ENCODE measurements at places on chromosomes 1 and 21.

GRCh38 chr1:207659545-207660153 is 14.7 kb downstream of the CR1L start:
- DNase-seq: no peak

DNA sequence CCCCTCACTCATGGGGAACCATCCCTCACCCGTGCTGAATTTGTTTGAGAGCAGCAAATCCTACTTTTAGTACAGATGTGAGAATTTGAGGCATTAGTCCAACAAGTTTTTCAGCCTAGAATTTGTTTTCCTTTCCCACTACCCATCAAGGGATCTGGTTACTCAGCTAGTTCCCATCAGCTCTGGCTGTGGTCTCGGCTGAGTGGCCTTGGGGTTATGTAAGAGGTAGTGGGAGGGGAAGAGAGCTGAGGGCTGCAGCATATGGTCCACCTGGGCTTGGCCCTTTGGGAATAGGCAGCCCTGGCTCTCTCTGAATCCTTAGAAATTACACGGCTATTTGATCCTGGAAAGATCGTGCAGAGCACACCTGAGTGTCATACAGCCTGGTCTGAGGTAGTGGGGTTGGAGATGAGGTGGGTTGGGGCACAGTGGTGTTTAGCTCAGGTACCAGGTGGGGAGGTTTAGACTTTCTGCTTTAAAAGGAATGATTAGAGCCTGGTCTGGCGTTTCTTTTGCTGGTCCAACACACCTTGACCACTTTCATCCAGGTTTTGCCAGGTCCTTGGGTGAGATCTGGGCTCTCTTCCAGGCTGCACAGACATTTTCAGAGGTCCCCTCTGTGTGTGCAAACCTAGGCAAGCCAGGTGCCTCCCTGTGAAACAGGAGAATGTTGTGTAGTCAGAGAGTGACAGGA is 4.2 kb downstream of the GSTM4 start:
- DNase-seq: peak; percentile 26

DNA sequence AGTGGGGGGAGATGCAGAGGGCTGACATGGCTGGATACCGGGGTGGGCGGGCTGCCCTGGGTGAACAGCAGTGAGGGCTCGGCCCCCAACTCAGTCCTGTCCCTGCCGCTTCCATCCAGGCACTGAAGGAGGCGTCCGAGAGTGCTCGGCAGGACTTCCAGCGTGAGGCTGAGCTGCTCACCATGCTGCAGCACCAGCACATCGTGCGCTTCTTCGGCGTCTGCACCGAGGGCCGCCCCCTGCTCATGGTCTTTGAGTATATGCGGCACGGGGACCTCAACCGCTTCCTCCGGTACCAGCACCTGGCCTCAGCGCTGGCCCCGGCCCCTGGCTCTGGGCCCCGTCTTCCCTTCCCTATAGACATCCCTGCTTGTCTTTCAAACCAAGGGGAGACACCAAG is 15.6 kb downstream of the NTRK1 start:
- DNase-seq: no peak

DNA sequence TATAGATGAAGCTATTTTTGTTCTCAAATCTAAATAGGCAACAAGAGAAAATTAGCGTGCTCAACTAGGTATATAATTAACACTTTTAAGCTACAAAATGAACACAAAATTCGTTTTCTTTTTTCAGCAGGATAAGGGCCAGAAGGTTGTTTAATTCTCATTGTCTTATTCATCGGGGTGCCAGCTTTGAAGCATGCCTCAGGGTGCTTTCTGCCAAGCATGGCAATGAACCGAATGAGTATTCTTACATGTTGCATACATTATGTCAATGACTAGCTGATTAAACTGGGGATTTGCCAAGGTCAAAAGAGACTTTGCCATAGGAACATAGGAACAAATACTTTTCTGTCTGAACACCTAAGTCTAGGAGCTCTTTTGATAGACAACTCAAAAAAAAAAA is 102.0 kb upstream of the MAP1LC3C start:
- no peak for DNase-seq

DNA sequence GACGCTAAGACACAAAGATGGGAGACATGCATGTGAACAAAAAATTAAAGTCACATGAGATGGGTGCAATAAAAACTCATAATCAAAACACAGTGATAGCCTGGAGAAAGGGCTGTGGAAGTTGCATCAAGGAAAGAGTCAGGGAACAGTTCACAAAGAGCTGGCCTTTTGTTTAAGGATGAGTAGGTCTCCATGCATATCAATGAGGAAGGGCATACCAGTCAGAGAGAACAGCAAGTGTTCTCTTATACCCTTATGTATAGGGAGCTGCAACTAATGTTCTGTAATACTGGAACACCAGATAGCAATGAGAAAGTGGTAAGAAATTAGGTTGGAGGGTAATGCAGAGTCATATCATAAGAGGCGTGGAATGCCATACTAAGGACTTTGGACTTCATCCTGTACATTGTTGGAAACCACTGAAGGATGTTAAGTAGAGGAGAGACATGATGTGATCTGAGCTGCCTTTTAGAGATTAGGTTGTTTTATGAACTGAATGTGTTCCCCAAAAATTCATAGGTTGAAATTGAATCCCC is 46.7 kb upstream of the SAMD13 start:
- DNase-seq: no peak

DNA sequence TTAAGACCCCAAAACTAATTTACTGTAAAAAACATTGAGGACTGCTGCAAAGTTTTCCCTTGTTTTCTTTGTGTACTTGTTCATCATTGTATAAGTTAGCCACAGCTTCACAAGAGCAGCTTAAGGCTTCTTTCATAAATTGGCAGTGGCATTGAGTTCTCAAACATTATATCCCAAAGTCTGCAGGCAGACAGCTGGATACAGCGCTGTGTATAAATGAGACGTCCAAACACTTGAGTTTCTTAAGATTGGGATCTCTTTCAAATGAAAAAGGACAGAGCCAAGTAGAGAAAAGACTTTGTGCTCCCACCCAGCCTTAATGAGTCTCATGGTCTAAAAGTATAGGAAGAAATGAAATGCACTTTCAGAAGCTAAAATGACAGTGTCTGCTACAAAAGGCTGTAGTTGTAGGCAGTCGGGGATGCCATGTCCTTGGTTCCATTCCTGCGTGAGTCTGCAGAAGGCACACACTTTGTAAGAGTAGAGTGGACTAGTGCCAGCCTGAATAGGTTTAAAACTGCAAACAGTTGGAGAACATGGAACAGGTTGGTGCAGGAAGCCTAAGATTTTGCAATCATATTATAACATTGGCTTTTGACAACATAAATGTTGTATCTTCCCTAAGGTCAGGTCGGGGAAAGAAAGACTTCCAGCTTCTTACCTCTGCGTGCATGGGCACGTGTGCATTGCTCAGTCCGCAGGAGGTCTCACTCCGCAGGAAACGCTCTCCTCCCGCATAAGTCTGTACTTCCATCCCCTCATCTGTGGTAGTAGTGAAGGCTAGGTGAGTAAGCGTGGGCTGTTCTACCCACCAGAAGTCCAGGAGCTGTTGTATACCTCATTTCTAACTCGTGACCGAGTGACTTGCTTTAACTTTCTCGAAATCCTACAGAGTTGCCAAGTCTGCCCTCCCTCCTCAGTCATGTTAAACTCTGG is 94.4 kb downstream of the CD247 start:
- DNase-seq: no peak

DNA sequence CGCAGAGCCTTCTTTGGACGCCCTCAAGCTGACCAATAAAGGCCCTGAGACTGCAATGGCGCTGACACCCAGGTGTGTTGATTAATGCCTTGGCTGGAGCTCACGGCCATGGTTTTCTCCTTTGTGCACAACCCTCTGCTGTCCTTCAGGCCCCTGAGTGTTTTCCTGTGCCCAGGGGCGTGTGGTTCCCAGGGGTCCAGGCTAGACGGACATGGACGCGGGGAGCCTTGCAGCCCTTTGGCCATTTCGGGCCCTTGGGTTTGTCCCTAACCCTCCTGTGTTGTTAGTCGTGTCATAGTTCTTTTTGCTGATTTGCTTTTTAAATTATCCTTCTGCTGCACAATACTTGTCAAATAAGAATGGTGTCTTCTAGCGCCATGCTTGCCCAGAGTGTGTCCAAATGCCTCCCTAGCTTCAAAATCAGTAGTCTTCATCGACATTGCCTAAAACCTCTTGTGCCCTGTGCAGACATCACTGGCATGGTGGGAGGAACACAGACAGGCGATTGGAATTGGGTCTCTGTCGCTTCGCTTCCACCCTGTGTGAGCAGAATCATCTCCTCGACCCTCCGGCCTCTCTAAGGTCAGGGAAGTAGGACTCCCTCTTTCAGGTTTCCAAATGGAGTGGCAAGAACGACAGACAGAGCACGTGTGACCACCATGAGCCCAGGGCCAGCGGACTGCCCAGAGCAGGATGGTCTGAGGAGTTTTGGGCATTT is 1.9 kb downstream of the KRTAP10-4 start:
- DNase-seq: no peak

DNA sequence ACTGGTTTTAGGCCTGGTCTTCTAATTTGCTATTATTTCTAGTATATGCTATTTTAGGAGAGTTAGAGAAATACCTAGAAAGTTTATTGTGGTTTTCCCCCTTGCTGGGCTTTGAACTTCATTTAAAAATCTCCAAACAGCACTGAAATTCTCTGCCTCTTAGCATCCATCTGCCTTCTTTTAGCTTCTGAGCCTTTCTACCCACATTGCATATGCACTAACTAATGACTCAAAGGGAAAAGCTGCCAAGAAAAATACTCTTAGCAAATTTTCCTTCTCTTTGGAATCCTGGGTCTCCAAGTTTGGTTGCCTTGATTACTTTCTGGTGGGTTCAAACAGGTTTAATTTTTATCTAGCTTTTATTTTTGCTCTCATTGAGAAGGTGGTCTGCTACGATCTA is 408.4 kb upstream of the PTBP2 start:
- no peak for DNase-seq

DNA sequence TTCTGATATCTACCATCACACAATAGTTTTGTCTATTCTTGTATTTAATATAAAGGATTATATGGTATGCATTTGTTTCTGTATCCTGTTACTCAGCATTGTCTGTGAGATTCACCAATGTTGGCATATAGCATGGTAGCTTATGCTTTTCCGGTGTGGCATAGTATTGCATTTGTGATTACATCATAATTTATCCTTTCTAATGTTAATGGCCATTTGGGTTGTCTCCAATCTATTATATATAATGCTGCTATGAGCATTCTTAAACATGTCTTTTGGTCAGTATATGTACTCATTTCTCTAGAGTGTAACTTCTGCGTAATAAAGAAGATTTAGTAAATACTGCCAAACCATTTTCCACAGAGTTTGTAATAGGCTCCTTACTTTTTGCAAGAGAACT is 40.9 kb upstream of the GFI1 start:
- no peak for DNase-seq

DNA sequence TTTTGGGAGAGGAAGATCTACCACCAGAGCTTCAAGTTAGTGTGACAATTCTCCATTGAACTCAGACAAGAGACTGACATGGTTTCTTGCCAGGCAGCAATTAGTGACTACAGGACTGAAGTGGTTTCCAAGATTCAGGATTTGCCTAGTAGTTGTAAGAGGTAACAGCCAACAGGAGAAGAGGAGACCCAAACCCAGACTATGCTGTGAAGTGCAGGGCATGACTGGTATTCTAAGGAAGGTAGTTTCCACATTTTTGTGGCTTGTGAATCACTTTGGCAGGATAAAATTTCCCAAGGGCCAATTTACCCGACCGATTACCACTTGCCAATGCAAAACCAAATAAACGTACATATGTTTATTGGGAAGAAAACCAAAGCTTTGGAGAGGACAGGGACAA is 14.7 kb upstream of the RAP1A start:
- no peak for DNase-seq

GRCh38 chr21:34859976-34860653 is 189.0 kb downstream of the RUNX1 start:
- no peak for DNase-seq

DNA sequence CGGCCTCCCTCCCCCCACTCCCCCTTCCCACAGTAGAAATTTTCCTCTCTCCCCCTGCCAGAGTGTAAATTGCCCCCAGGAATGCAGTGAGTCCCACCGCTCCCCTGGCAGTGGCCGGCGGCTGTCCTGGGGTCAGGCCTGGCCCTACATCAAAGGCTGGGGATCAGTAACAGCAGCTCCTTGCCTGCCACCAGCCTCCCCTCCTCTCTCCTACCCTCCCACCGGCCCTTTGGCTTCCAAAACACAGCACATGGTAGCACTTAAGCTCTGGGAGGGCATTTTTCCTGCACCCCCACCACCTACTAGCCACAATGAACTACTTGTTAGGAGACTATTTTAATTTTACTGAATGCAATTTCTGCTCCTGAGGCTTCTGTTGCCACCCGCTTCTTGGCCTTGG is 9.0 kb upstream of the COL8A2 start:
- no peak for DNase-seq

GRCh38 chr21:43207868-43208267 is 39.1 kb downstream of the CRYAA start:
- no peak for DNase-seq

DNA sequence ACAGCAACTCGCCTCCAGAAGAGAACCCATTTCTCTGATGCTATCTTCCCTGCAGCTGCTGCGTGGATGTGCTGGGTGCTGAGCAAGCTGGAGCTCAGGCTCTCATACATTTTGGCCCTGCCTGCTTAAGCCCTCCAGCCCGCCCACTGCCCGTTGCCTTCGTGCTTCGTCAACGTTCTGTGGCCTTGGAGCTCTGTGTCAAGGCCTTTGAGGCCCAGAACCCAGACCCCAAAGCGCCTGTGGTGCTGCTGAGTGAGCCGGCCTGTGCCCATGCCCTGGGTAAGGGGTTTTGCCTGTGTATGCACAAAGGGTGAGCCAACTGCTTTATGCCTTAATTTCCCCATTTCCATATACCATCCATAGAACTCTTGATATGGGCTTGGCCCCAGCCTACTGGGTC is 1.1 kb downstream of the DPH2 start:
- no peak for DNase-seq

DNA sequence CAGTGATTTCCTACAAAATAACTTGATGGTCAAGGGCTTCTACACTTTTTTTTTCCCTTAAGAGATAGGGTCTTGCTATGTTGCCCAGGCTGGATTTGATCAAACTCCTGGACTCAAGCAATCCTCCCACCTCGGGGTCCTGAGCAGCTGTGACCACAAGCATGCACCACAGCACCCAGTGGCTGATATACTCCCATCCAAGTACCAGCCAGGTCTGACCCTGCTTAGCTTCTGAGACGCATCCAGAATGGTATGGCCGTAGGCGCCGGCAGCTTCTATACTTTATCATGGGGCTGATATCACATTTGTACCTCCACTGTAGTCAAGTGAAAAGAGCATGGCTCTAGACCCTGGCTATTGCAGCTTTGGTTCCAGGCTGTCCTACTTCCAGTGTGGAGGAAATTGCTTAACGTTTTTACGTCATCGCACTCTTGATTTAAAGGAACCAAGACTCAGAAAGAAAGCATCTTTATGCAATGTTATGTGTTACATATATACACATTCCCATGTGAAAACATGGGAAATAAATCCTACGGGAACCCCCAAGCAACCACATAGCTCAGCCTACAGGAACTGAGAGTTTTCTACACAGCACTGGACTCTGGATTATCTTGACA is 39.5 kb downstream of the PDPN start:
- DNase-seq: no peak

GRCh38 chr1:41464885-41465284 is 19.6 kb downstream of the EDN2 start:
- DNase-seq: no peak

All from NCI-H1092 (cell line).